ENCODE measurements at places on chromosomes 6 and 20. TPM values are rescaled to one million over a fixed set of nuclear protein-coding genes. Genes with fewer than 3 reads are reported as not detected.

GRCh38 chr20:64057628-64058498 is 5.1 kb upstream of the TCEA2 start:
- peak overlapping the region; percentile 42 for H3K4me3 ChIP-seq
- H3K27ac ChIP-seq = peak overlapping the region; percentile 92
- H3K36me3 ChIP-seq = no peaks in the 10 kb centered on the region
- DNase-seq = peak; percentile 85
- peaks cover 49% of the 10 kb centered on the region for H3K4me1 ChIP-seq
- peaks cover 16% of the 10 kb centered on the region for H3K27me3 ChIP-seq

DNA sequence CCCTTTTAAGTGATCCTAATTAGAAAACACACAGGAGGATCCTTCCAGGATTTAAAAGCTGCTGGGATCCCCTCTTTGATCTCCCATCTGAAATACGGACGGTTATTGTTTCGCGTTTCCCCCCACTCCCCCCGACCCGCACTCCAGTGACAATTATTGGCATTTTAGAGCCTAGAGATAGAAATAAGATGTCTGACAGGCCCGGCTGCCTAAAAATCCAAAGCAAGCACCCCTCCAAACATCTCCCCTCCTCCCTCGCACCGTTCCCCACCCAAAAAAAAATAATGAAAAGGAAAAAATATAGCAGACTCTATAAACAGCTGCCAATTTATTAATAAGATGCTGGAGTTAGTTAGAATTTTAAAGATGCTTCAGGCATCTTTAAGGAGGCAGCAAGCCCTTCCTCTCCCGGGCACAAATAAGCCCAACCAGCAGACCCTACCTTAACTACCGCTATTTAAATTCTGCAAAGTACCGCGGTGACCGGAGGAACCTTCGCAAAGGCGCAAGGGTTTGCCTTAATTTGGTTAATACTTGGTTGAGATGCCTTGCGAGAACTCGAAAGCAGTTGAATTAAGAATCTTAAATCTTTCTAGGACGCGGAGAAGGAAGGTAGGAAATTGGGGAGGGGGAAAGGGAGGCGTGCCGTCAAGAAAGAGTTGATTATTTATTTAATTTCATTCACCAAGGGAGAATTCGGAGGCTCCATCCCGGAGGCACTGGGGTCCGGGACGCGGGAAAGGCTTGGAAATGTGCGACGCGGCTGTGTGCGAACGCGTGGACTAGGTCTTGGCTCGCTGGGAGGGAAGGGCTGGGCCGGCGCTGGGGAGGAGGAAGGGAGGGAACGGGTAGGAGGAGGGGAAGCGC is 1.5 kb upstream of the ISM1 start:
- DNase-seq = peak; percentile 64
- no peaks in the 10 kb centered on the region for H3K36me3 ChIP-seq
- H3K27me3 ChIP-seq = peaks cover 25% of the 10 kb centered on the region
- H3K27ac ChIP-seq = no peak overlapping the region

DNA sequence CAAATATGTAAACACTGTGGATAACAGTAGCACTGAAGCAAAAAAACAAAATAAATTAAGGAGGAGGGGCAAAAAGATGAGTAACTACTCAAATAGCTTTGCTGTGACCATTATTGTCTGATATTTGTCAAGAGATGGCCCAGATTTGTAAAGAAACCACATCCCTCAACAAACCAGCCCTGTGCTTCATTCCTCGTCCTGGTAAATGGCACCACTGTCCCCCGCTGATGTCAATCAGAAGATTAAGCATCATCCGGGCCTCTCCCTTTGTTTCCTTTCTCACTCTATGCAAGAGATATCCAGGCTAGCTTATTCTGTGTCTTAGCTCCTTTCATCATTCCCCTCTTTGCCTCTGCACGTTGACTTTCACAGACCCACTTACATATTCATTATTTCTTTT is 259.0 kb downstream of the SYNE1 start:
- no peaks in the 10 kb centered on the region for H3K27me3 ChIP-seq
- peaks cover 37% of the 10 kb centered on the region for H3K36me3 ChIP-seq
- no peak overlapping the region for H3K4me3 ChIP-seq
- H3K27ac ChIP-seq = peak overlapping the region; percentile 96

DNA sequence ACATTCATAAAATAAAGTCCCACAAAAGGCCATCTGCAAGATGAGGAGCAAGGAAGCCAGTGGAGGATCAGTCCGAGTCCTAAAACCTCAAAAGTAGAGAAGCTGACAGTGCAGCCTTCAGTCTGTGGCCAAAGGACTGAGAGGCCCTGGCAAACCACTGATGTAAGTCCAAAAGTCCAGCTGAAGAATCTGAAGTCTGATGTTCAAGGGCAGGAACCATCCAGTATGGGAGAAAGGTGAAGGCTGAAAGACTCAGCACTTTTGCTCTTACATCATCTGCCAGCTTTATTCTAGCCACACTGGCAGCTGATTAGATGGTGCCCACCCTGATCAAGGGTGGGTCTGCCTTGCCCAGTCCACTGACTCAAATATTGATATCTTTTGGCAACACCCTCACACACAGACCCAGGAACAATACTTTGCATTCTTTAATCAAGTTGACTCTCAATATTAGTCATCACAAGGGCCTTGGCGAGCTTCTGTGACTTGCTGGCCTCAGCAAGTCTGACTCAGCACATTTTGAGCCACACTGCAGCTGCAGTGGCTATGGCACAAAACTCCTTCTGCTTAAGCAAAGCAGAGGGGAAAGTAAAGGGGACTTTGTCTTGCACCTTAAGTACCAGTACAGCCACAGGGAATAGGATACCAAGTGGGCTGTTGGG is 1370.3 kb upstream of the CITED2 start:
- no peak overlapping the region for H3K4me3 ChIP-seq
- no peak for DNase-seq
- H3K36me3 ChIP-seq = no peaks in the 10 kb centered on the region
- H3K27ac ChIP-seq = no peak overlapping the region

DNA sequence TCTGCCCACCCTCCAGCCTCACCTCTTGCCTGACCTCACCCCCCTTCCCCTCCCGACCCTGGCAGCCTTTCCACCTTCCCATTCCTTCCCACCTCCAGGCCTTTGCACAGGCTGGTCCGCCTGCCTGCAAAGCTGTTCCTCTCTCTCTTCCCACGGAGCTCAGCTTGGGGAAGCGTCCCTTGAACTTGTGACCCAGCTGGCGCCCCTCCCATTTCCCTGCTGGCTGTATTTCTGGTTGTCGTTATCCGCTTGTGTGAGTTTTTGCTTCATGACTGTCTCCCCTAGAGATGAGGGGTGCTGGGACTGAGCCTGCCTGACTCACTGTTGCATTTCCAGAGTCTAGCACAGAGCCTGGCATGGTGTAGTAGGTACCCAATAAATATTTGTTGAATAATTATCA is 32.5 kb downstream of the VSTM2L start:
- no peaks in the 10 kb centered on the region for H3K36me3 ChIP-seq
- no peaks in the 10 kb centered on the region for H3K27me3 ChIP-seq
- no peak overlapping the region for H3K4me3 ChIP-seq

GRCh38 chr20:50585214-50585613 is 75.0 kb downstream of the PTPN1 start:
- no peaks in the 10 kb centered on the region for H3K4me1 ChIP-seq
- H3K36me3 ChIP-seq = peaks cover 97% of the 10 kb centered on the region
- no peak overlapping the region for H3K27ac ChIP-seq
- H3K4me3 ChIP-seq = no peak overlapping the region

- no peaks in the 10 kb centered on the region for H3K27me3 ChIP-seq
- DNase-seq = no peak
- no peak overlapping the region for H3K27ac ChIP-seq
- H3K4me1 ChIP-seq = no peaks in the 10 kb centered on the region
- H3K4me3 ChIP-seq = no peak overlapping the region
Measured at GRCh38 chr6:156727715-156728385, 49.3 kb upstream of the ARID1B start.

DNA sequence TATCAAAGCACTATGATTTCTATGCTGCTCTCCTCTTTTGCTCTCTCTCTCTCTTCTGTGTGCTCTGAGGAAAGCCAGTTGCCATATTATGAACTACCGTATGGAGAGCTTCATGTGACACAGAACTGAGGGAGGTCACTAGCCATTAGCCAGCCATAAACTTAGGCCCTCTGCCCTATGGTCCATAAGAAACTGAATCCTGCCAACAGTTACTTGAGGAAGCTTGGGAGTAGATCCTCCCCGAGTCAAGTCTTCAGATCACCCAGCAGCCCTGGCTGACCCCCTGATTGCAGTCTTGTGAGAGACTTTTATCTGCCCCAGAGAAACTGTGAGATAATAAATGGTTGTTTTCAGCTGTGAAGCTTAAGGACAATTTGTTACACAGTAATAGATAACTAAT is 5.7 kb upstream of the PEX7 start:
- H3K4me1 ChIP-seq = peaks cover 6% of the 10 kb centered on the region
- H3K27ac ChIP-seq = no peak overlapping the region
- DNase-seq = no peak
- no peak overlapping the region for H3K4me3 ChIP-seq
- H3K27me3 ChIP-seq = no peaks in the 10 kb centered on the region

GRCh38 chr20:50126662-50127061 is 13.7 kb upstream of the UBE2V1 start:
- no peak overlapping the region for H3K4me3 ChIP-seq
- no peaks in the 10 kb centered on the region for H3K27me3 ChIP-seq
- DNase-seq = no peak
- no peak overlapping the region for H3K27ac ChIP-seq
- peaks cover 9% of the 10 kb centered on the region for H3K4me1 ChIP-seq

GRCh38 chr6:14337152-14337551 is 219.6 kb downstream of the CD83 start:
- no peaks in the 10 kb centered on the region for H3K36me3 ChIP-seq
- H3K27ac ChIP-seq = no peak overlapping the region
- H3K4me1 ChIP-seq = peaks cover 8% of the 10 kb centered on the region
- H3K4me3 ChIP-seq = no peak overlapping the region

The TSBP1 gene
- total RNA-seq = not detected

The ZFP57 gene
- not detected for total RNA-seq

The OR12D3 gene
- not detected for total RNA-seq

The CTCFL gene
- not detected for total RNA-seq

The FOXS1 gene
- total RNA-seq = 4.5 TPM

The GMPR gene
- total RNA-seq = 91.1 TPM

The CD109 gene
- total RNA-seq = 20.3 TPM

The ADAM33 gene
- total RNA-seq = 3.5 TPM

The FAM217A gene
- not detected for total RNA-seq
